NCI-H2081 (cell line): ENCODE measurements at places on chromosomes 2 and 18.
A peak's percentile ranks its signal among the peaks of the same experiment; 100 is the strongest.

GRCh38 chr18:60347526-60348045, 25.0 kb downstream of the MC4R start:
- no peak for DNase-seq

DNA sequence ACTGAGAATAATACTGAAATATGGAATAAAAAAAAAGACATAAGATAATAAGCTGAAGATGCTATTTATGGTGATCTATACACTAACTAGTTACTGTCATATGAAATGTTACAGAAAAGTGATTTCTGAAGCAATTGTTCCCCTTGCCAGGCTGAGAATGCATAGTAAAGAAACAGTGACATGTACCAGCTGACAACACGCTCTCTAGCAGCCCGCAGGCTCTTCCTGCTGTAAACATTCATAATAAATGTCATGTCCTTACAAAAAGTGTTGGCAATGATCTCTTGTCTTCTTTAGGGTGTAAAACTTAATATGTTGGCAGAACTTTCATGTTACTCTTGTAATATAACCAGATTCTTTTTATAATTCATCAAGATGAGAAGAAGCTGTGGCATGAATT, 1171.3 kb downstream of the DSC3 start:
- DNase-seq, result no peak

GRCh38 chr18:43869451-43870008, 592.2 kb upstream of the SYT4 start:
- no peak for DNase-seq

GRCh38 chr18:12639990-12640880, 17.7 kb downstream of the SPIRE1 start:
- no peak for DNase-seq

DNA sequence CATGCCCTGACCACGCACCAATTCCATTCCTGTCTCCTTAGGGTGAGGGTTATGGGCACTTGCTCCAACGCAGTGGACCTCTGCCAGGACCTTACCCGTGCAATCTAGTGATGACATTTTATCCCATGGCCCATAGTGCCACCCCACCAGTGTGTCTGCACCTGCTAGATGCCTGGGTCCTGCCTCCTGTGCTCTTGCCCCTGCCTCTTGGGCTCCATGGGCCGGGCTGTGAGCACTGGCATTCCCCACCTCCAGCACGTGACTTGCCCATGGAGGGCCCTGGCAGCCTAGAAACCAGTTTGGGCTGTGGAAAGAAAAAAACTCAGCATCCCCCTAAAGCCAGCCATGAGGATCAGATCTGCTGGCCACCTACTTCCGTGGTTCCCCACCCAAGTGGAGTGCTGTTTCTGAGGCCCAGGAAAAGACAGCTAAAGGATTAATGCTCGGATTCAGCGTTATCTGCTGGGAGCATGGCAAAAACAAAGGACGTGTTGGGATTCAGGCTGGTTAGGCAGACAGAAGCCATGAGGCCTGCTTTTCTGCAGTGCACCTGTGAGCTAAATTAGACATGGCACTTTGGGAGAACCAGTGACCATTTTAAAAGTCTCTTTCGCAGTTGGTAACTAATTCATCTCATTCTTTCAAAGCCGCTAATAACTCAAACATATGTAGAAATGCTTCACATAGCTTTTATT, 129.2 kb downstream of the ALPK2 start:
- no peak for DNase-seq

GRCh38 chr2:101830555-101830954, 133.0 kb downstream of the MAP4K4 start:
- DNase-seq, result no peak

- no peak for DNase-seq
Measured at GRCh38 chr18:25080211-25080610, 271.8 kb downstream of the ZNF521 start.

GRCh38 chr2:235421618-235422017, 72.2 kb upstream of the AGAP1 start:
- DNase-seq, result no peak

DNA sequence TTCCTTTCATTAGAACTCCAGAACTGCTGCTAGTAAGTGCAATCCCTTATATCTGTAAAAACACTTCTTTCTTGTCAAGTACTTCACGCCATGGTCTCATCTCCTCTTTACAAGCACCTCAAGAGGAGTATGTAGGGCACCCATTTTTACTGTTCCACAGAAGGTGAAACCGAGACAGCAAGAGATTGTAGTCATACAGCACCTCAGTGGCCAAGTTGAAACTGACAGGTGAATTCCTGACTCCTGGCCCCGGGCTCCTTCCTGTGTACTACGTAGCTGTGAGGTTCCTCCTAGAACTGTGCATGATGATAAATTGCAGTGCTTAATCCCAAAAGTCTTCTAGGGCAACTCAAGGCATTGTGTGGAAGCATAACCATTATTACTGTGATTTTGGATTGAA, 131.5 kb upstream of the MEIS1 start:
- no peak for DNase-seq

GRCh38 chr2:181178823-181179412, 198.5 kb downstream of the UBE2E3 start:
- DNase-seq, result no peak

DNA sequence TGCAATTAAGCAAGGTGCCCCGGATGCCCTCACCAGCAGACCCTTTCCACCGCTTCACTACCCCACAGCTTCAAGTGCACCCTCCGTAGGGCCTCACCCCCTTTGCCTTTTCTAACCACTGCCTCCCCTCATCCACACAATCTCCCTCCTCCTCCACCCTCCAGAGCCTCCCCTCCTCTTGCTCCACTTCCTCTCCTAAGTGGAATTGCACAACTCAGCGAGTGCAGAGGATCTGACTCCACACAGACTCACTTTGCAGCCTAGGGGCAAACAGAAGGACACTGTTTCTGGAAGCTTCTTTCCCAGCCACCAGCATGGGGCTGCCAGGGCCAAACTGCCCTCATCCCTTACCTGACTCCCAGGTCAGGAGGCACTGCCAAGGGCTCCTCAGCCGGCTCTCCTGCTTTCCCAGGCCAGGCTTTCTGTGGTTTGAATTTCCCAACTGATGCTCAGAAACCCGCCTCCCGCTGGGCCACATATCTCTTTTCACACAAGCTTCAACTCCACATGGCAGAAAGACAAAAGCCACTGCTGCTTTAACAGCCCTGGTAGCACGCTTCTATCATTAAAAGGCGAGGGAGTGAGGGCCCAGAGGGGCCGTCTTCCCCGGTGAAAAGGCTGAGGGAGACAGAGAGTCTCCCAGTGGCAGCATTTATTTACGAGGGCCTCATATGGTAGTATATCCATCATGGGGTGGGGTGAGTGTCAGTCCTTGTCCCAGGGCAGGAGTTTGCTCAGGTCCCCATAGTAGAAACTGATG, 74.7 kb upstream of the MGAT4A start:
- DNase-seq, result no peak

DNA sequence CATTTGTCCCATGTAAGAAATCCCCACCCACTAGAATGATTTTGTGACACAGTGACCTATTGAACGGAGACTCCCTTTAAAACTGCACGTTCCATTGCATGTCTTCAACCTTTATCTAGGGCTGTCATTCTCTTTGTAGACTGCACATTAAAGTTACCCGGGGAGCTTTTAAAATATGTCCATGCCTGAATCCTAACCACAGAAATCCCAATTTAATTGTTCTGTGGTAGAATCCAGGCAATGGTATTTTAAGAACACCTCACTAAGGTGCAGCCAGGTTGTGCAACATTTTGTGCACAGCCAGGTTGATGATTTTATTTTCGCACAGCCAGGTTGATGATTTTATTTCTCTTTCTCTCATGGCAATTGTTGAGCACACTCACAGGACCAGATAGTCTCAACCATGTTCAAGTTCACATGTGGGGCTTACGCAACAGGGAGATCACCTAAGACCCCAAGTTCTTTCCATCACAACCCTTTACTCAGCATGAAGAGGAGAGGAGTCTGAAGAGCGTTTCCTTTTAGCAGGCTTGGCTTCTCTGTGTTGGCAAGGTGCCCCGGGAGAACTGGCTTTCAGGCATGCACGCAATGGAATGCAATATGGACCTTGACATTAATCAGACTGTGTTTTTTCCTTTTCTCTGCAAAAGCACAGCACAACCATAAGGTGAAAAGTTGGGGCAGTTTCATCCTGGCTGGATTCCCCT, 467.3 kb upstream of the ETAA1 start:
- DNase-seq, result no peak

- no peak for DNase-seq
Measured at GRCh38 chr2:134348239-134348638, 94.4 kb downstream of the MGAT5 start.

- DNase-seq, result peak; percentile 66
Measured at GRCh38 chr2:199704358-199705238, 146.4 kb downstream of the FTCDNL1 start.

DNA sequence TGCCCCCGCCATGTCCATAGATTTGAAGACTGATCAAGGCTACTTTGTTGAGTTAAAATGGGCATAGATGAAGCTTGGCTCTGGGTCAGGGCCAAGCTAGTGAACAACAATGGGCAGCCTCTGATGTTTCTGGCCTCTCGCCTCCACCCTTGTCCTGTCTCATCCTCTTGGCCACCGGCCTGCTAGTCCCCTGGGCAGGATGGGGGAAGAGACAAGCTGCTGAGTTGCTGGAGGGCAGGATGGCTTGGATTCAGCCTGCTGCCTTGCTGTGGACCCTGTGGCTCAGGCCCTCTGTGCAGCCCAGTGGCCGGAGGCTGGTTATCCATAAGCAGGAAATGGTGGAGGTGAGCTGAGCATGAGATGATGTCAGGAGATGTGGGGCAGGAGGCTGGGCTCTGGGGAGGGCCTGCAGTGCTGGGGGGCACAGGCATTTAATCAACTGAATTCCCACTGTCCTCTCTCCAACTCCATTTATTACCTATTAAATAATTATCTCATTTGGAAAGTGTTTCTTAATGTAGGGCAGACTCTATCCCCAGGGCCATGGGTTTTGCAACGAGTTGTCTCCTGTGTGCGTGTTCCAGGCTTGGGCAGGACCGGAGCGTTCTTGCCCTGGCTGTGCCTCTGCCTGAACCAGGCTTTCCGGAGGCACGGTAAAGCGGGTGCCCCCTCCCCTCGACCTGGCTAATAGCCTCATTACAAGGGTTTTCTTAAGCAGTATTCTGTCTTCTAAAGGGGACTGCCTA, 122.9 kb downstream of the GLI2 start:
- no peak for DNase-seq

DNA sequence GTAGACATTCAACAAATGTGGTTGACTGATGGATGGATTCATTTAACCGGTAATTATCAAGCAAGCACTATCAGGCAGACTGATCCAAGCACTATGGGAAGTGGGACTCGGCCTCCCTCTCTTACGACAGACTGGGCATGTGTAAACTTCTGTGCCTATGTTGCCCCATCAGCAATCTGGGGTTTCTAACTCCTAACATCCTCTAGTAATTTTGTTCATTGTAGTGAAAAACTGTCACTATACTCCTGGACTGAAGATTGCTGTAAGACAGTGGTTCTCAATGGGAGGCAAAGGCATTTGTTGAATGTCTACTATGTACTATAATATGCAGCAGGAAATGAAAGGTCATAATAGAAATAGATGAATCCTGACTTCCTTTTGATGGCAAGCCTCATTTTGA, 51.2 kb upstream of the CREB1 start:
- DNase-seq, result no peak

DNA sequence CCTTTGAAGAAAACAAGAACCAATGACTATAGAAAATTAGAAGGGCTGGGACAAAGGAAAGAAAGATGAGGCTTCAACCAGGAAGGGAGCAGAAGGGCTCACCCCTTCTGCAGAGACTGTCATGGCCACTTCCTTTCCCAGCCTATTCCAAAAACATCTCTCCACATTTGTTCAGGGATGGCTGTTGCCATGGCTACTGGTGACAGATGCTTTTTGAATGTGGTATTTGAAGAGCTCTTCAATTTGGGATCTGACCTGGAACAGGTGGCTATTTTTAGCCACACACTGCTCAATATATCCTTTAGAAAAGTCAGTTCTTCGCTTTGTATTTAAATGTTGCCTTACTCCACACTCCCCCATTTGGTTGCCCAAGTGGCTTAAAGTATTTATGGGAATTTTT, 64.1 kb upstream of the LCLAT1 start:
- DNase-seq, result peak; percentile 17

GRCh38 chr18:21602299-21602587, 1.7 kb upstream of the ESCO1 start:
- no peak for DNase-seq

- no peak for DNase-seq
Measured at GRCh38 chr2:177669625-177670330, 277.2 kb downstream of the AGPS start.

- no peak for DNase-seq
Measured at GRCh38 chr2:36964496-36965058, 1.8 kb downstream of the STRN start.

DNA sequence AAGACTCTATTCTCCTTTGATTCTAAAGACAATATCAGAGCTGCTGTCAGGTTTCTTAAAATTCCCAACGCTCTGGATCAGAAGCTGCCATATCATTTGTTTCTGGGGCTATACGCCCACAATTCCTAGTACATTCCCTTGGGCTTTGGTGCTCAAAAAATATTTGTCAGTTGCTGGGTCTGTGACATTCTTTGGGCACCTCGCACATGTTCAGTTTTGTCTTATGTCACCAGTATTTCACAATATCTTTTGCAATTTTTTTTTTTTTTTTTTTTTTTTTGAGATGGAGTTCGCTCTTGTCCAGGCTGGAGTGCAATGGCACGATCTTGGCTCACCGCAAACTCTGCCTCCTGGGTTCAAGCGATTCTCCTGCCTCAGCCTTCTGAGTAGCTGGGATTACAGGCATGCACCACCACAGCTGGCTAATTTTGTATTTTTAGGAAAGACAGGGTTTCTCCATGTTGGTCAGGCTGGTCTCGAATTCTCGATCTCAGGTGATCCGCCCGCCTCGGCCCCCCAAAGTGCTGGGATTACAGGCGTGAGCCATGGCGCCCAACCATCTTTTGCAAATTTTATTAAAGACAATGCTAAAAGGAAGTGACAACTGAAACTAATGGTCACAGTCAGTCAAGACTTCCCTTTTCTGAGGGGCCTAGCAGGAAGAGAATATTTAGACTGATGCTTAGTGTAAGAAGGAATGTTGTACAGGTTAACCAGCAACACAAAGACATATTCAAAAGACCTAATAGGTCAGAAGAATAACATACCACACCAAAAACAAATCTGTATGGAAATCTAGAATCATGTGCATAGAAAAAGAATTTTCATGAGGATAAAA, 6.8 kb downstream of the ZNF397 start:
- no peak for DNase-seq

GRCh38 chr18:8366656-8367055, 242.6 kb upstream of the RAB12 start:
- peak; percentile 46 for DNase-seq

GRCh38 chr2:49770919-49771318, 616.6 kb upstream of the FSHR start:
- peak; percentile 44 for DNase-seq

GRCh38 chr2:8581601-8582041, 100.2 kb upstream of the ID2 start:
- no peak for DNase-seq

GRCh38 chr18:255171-255570, 12.7 kb downstream of the THOC1 start:
- DNase-seq, result no peak
